Hepatic stellate cell (primary cell): ENCODE measurements at places on chromosomes 7 and 10.

DNA sequence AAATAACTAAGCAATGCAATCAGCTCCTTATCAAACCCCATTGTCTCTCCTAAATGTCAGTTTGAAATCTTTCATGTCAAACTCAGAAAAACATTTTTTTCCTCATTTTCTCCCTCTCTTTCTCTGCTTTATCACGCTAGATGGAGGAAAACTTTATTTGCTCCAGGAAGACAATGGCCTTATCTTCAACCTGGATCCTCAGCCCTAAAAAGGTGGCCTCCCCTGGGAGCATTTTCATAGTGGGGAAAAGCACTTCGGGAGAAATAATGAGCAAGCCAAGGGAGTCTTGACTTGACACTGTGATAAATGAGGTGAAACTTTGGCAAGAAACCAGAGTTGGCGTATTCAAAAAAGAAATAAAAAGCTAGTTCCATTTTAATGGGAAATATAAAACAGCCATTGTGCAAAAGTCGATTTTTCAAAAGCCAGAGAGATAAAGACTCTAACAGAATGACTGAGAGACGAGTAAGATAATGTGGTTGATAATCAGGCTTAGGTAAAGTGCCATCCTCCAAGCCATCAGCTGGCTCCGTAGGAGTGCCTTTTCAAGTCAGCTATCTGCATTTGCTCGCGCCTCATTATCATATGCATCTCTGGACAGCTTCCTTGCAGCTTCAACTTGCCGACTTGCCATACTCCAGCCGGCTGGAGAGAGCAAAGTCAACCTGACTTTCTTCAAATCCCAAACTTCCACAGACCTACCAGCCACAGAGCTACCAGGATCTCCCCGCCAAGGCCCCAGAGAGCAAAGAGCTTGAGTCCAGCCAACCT is 19.9 kb downstream of the HABP2 start:
- DNase-seq, result no peak

GRCh38 chr10:24518411-24518810 is 205.3 kb downstream of the ARHGAP21 start:
- DNase-seq, result no peak

DNA sequence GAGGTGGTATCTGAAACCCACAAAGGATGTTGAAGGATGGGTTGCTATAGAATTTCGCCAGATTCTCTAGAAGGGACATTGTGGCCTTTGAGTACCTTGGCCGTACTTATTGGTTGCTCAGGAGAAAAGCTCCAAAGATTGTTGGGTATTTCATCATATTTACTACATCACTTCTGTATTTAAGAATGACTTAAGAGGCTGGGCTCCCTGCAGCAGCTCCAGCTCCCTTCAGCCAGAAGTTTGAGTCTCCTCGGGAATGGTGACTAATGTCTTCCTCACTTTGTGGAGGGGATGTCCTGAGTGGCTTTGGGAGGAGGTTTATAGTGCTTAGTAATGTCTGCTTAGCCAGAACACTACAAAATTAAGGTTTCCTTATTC is 18.1 kb downstream of the MINDY4 start:
- DNase-seq, result peak; percentile 86

DNA sequence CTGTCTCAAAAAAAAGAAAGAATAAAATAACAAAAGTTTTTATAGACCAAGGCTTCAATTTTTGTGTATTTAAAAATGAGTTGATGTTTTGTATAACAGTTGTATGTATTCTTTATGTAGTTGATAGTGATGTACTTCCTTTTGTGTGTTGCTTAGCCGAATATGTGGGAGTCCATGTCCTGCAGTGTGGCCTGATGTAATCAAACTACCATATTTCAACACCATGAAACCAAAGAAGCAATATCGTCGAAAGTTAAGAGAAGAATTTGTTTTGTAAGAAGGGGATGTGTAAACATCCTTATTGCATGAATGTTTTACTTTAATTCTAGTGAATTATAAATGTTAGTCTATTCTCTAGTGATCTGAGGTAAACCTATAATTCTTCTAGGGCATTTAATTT is 56.6 kb downstream of the MPLKIP start:
- DNase-seq, result no peak

DNA sequence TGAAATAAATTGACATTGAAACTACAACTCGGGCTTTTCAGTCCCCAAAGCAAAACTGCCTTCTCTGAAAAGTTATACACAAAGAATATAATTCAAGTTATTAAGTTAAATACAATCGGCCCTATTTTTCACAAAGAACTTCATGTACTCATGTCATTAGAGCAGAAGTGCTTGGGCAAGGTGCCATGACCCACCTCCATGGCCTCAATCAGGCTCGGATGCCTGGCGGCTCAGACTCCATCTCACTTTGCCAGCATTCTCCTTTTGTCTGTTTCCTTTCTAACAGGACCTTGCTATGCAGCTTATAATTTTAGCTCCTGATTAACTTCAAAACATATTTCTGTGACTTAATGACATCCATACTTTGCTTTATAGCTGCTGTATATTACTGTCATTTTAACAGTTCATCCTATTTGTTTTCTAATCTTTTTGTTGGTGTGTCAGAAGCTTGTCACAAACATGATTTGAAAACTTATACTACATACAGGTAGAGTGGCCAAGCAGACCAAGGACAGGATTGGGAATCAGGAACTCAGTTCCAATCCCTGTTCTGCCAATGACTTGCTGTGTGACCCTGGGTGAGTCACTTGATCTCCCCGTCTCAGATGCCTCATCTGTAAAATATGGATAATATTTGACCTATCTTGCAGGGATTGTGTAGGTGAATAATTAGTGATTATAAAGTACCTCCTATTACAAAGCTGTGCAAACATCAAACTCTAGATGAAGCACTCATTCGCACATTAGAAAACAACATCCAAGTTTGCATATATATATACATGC is 60.8 kb upstream of the ITGA8 start:
- no peak for DNase-seq

DNA sequence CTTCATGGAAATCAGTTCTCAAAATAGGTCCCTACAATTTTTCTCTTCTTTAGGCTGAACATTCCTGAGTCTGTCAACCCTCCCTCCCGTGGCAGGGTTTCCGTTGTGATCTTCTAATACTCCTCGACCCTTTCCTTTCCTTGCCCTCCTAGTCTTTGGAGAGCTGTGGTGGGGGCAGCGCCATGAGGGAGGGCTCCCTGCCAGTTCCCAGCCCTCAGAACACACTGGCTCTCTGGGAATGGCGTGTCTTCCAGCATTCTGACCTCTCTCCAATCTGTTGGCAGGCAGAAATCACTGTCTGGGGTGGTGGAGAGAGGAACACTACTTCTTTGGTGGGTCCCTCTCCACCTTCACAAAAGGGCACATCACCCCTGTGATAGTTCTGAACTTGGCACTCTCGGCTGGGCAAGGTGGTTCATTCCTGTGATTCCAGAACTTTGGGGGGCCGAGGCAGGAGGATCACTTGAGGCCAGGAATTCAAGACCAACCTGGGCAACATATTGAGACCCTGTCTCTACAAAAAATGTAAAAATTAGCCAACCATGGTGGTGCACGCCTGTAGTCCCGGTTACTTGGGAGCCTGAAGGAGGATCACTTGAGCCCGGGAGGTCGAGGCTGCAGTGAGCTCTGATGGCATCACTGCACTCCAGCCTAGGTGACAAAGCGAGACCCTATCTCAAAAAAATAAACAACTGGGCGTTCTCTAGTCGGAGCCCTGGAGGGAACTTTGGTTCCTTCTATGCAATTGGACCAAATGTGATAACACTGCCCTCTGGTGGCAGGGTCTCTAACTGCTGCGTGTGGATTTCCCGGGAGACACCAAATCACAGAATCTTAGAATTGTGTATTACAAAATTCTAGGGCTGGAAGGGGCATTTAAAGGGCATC is 13.1 kb upstream of the ARPC1A start:
- DNase-seq, result peak; percentile 71

GRCh38 chr10:7046615-7047014 is 364.2 kb downstream of the SFMBT2 start:
- DNase-seq, result no peak

GRCh38 chr10:89100680-89101079 is 106.4 kb downstream of the CH25H start:
- DNase-seq, result peak; percentile 19

GRCh38 chr7:44267719-44268421 is 57.5 kb downstream of the CAMK2B start:
- no peak for DNase-seq

- no peak for DNase-seq
Observed at GRCh38 chr7:54109501-54109900, 432.7 kb upstream of the VSTM2A start.

GRCh38 chr7:1544178-1544895 is 11.7 kb downstream of the TMEM184A start:
- DNase-seq, result no peak

DNA sequence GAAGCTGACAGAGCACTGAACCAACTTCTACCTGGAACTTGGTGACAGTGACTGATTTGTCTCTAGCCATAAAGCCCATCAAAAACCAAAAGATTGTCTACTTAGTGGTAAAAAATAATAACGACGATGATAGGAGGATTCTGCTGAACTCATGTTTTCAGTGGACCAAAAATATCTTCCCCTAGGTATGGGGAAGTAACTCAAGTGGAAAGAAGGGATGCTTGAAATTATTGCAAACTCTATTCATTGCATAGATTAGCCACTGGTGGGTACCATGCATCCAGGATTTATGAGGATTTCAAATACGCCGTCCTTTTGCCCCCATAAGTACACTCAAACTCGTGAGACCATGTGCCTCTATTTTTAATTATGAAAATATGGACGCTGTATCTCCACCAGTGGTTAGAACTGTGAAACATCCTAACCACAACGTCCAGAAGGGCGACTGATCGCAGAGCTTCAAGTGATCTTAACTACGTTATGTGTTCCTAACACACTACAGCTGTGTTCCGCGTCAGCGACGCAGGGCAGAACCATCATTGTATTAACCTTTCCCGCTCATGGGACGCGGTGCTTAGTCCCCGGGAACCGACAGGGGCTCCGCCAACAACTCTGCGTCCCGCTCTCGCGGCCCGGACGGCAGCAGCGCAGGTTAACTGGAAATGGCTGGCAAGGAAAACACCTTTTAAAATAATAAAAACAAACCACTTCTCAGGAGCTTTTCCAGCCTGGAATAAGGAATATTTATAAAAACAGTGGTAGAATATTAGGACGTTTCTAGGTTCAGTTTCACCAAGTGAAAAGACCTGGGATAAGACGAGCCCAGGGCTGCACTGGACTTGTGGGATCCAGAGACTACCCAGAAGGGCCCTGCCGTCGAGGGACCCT is 776 bp downstream of the PEX1 start:
- DNase-seq, result peak; percentile 63

DNA sequence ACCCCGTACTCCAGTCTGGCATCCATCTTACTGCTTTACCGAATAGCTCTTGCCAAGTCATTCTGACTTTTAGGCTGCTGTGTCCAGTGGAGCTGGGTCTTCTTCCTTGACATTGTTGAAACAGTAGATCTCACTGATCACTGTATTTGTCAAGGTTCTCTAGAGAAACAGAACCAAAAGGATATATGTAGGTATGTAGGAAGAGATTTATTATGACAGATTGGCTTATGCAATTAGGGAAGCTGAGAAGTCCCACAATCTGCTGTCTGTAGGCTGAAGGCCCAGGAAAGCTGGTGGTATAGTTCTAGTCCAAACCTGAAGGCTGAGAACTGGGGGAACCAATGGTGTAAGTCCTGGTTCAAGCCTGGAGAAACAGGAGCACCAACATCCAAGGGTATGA is 12.1 kb upstream of the PRRT4 start:
- DNase-seq, result no peak

GRCh38 chr7:35758421-35758820 is 42.4 kb upstream of the SEPTIN7 start:
- DNase-seq, result no peak

DNA sequence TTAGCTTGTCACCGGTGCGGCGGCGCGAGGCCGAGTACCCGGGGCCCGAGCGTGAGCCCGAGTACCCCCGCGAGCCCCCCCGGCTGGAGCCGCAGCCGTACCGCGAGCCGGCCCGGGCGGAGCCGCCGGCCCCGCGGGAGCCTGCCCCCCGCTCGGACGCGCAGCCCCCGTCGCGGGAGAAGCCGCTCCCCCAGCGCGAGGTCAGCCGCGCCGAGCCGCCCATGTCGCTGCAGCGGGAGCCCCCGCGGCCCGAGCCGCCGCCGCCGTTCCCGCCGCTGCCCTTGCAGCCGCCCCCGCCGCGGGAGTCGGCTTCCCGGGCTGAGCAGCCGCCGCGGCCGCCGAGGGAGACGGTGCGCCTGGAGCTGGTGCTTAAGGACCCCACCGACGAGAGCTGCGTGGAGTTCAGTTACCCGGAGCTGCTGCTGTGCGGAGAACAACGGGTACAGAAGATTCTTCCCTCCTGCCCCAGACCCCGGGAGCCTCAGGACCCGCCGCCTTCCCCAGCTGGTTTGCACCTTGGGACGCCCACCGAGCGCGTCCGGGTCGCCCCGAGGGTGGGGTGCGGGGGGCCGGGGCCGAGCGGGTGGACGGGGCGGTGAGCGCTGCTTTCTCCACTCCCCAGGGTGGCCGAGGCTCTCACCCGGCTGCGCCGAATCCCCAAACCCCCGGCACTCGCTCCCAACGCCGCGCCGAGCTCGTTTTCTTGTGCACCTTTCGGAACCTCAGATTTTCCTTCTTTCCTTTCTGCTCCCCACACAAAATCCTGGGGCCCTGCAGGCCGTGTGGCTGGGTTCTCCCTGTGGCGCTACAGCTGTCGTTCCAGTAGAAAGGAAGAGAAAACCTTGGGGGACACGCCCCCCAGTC is 708 bp downstream of the UBN2 start:
- DNase-seq, result peak; percentile 43

- no peak for DNase-seq
Observed at GRCh38 chr10:99232360-99232999, 3.2 kb downstream of the HPSE2 start.

DNA sequence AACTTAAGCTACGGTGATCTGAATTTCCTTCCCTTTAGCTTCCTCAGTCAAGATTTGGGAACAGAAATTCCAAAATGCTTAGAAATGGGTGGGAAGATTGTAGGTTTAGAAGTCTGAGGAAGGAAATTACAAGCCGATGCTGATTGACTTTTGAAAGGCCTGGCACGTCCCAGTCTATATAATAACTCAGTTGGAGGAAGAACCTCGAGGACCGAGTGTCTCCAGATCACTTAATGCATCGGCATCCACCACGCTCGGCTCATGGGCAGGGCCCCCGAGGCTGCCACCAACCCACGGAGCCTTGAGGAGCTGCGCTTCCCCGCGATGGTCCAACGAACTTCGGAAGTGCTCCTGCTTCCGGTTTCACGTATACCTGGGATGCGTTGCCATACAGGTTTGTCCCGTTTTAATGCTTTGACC is 10.4 kb upstream of the SP8 start:
- no peak for DNase-seq

DNA sequence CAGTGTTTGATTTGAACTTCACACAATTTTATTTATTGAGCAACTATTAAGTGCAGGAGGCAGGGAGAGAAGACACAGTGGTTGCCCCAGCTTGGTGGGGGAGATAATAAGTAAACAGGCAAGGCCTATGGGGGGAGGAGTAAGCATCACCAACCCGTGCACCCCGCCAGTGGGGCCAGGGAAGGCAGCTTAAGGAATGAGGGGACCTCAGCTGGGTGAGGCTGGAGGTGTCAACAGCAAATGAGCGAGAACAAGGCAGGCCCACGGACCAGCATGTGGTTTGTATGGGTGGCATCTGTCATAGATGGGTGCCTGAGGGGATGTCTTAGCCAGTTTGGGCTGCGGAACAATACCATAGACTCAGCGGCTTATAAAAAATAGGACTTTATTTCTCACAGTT is 24.1 kb upstream of the CRHR2 start:
- no peak for DNase-seq

- no peak for DNase-seq
Observed at GRCh38 chr7:66800591-66800990, 60.1 kb downstream of the RABGEF1 start.
